ENCODE measurements at places on chromosomes 5 and 9.

DNA sequence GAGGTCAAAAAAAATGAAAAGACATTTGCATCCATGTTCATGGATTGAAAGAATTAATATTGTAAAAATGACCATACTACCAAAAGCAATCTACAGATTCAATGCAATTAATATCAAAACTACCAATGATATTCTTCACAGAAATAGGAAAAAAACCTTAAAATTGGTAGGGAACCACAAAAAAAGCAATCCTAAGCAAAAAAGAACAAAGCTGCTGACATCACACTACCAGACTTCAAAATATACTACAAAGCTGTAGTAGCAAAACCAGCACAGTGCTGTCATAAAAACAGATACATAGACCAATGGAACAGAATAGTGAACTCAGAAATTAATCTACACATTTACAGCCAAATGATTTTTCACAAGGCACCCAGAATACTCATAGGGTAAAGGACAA is 34.3 kb downstream of the RGMB start:
- no peak overlapping the region for H3K4me3 ChIP-seq
- no peaks in the 10 kb centered on the region for H3K36me3 ChIP-seq
- DNase-seq, result no peak
- H3K4me1 ChIP-seq, result no peaks in the 10 kb centered on the region

DNA sequence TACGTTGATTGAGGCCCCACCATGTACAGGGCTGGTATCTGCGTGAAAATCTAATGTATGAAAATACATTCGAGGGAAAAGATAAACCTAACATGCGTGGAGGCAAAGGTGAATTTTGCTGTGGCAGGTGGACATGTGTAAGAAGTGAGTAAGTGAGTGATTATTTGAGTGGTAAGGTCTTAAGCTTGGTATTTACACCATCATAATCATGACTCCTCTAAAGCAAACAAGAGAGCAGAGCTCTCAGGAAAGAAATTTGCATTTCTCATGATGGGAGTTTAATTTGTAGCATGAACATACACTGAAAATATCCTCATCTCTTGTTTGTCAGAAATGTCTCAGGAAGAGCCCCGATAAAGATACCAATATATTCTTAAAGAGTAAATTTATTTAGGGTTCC is 260.6 kb downstream of the PSAT1 start:
- no peak overlapping the region for H3K4me3 ChIP-seq

- no peaks in the 10 kb centered on the region for H3K36me3 ChIP-seq
- DNase-seq, result no peak
- no peak overlapping the region for H3K4me3 ChIP-seq
These were observed 262.5 kb upstream of the GRIN3A start for GRCh38 chr9:102000956-102001355.

- peaks cover 12% of the 10 kb centered on the region for H3K4me1 ChIP-seq
- peaks cover 6% of the 10 kb centered on the region for H3K36me3 ChIP-seq
- H3K27ac ChIP-seq, result no peak overlapping the region
- no peak overlapping the region for H3K4me3 ChIP-seq
These were observed 14.8 kb downstream of the NDST1 start for GRCh38 chr5:150522504-150523414.

DNA sequence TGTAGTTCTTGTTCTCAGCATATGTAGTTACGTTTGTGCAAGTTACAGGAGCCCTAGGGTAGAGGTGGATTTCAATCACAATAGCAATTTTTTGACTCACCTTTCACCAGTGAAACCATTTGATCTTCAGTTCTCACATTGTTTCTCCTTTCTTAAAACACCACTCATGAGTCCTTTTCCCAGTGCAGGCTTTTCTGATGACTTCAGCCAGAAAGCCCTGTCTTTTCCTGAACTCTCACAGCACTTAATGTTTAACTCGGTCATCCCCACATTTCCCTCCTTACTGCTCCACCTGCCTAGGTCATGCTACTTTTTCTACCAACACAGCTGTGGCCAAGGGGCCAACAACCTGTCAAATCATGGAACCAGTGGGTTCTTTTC is 37.9 kb downstream of the ARHGEF28 start:
- H3K27me3 ChIP-seq, result peaks cover 19% of the 10 kb centered on the region
- H3K4me1 ChIP-seq, result peaks cover 22% of the 10 kb centered on the region
- H3K4me3 ChIP-seq, result no peak overlapping the region
- H3K27ac ChIP-seq, result no peak overlapping the region

Measured in central memory CD8-positive, alpha-beta T cell (primary cell).